Stimulated activated CD4-positive, alpha-beta T cell treated with anti-CD3 and anti-CD28 coated beads, Interleukin-1b, Interleukin-23, amount 100 ng/mL, for 4 hours (primary cell): ENCODE measurements at places on chromosomes 7 and 10.

GRCh38 chr7:132941428-132941827 is 140.5 kb downstream of the CHCHD3 start:
- no peak for DNase-seq

DNA sequence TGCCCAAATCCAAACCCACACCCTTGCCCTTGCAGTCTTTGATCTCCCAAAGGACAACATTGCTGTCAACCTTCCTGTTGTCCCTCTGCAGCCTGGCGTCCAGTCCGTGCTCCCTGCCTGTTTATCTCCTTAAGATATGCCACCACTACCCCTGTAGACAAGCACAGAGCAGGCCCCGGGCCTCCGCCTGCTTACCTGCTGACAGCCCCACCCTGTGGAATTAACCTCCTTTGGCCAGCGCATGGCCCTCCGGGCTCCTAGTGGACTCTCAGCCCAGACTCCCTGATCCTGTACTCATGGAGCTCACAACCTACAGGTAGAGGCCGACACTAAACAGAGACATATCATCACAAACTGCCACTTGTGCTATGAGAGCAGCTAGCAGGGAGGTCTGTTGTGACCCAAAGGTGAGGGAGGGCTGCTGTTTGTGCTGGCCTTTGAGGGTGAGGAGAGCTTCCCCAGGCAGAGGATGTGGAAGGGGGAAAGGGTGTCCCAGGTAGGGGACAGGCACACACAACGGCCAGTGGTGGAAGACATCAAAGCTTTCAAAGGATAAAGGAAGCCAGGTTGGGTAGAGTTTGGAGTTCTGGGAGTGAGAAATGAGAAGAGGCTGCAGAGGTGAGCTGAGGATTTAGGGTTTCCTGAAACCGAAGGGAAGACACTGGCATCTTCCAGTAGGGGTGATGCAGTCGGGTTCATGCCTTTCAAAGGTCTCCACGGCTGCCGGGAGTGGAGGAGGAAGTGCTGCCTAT is 174.5 kb upstream of the ZMIZ1 start:
- DNase-seq: no peak

DNA sequence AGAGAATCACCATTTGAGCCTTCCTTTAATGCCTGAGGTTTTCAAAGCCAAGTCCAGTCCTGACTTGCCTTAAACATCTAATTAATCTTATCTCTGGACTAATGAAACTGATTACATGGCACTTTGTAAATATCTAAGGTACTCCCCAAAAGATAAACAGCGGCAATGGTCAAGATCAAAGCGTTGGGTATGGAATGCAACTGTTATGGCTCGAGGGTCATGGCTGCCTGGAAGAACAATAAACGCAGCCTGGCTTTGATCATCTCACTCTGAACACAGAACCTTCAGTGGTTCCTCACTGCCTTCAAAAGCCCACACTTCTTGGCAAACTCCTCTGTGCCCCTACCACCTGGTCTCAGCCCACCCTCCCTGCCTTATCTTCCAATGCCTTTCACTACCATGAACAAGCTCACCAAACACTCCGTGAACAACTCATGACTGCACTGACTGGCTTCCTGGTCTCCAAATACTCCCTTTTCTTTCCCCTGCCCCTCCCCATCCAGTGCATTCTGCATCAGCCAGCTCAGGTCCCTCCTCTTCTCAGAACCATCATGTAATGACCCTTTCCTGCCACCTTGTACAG is 150.2 kb upstream of the NFE2L3 start:
- DNase-seq: no peak

- DNase-seq: no peak
These were observed 1212.4 kb downstream of the SORCS1 start for GRCh38 chr10:105952153-105952552.

- no peak for DNase-seq
These were observed 9.6 kb upstream of the TRIM56 start for GRCh38 chr7:101075646-101076045.

- no peak for DNase-seq
These were observed 10.6 kb upstream of the LIPM start for GRCh38 chr10:88791924-88792323.

DNA sequence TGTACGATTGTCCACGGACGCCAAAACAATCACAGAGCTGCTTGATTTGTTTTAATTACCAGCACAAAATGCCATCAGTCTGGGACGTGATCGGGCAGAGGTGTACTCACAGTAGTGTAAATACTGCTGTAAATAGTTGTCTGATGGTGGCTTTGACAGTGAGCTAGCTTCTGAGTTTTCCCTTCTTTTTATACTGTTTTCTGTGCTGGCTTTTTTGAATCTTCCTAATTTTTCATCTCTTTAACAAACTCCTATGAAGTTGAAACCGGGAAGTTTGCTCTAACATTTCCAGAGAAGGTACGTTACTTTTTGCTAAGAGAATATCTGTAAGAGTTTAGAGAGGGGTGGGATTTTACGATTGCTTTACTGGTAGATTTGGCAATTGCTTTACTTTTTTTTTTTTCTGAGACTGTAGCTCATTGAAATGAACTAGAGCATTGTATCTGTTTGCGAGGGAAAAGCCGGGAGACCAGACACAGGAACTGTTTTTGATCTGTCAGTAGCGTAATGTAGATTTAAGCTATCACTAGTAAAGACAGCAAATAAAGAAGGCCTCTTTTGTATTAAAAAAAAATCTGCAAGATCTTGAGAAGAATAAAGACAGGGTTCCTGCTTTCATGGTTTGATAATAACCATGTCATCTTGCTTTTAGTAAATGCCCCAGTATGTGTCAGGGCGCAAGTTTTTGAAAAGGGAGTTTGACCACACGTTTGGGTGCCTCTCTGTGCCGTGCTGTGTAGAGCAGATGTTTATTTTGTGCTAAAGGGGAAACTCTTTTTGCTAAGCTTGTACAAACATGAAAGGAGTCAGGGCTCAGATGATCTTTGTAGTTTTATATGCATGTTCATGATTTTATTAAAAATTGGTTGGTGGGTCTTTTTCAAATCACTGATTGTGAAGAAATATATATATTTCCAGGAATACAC is 712 bp downstream of the FOXP2 start:
- no peak for DNase-seq

GRCh38 chr7:35252612-35253459 is 1.1 kb downstream of the TBX20 start:
- no peak for DNase-seq

DNA sequence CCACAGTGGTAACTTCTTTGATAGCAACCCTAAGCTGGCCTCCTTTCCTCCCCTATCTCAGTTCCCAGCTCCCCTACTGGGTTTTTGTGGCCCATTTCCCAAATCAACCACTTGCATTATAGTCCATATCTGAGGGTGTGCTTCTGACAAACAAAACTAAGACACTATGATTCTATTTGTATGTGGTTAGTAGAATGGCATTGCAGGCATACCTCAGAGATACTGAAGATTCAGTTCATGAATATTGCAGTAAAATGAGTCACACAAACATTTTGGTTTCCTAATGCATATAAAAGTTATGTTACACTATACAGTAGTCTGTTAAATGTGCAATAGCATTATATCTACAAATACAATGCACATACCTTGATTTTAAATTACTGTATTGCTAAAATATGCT is 15.4 kb upstream of the TMEM243 start:
- DNase-seq: no peak

DNA sequence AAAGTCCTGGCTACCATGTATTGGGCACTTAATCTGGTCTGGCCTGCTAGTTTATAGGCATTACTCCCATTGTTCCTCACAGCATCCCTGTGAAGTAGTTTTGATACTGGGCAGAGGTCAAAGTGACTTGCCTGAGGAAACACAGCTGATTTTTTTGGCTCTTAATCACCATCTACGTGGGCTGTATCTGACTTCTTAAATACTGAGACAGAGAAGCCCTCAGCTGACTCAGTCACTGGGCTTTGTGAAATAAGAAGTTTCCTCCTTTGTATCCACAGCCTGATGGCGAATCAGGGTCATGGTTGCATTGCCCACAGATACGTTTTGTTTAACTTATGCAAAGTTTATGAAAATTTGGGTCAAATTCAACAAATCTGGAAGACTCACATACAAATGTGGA is 13.2 kb downstream of the TACR2 start:
- no peak for DNase-seq
